IMR-90 (cell line): ENCODE measurements at places on chromosomes 5 and 9. TPM values are rescaled to one million over a fixed set of nuclear protein-coding genes. Genes with fewer than 3 reads are reported as not detected.

The SWI5 gene
- total RNA-seq = 37.5 and 38.9 TPM in 2 replicates

The MYMK gene
- not detected in 2 replicates for total RNA-seq

The CEMIP2 gene
- 58.6 and 65.2 TPM in 2 replicates for total RNA-seq

The PITX1 gene
- total RNA-seq = 10.3 and 10.4 TPM in 2 replicates

The GABRA6 gene
- not detected in 2 replicates for total RNA-seq

The ORM2 gene
- total RNA-seq = not detected in 2 replicates

The MSMP gene
- not detected in 2 replicates for total RNA-seq

The CCDC180 gene
- 0.56 and 0.90 TPM in 2 replicates for total RNA-seq

The SLCO6A1 gene
- not detected in 2 replicates for total RNA-seq

DNA sequence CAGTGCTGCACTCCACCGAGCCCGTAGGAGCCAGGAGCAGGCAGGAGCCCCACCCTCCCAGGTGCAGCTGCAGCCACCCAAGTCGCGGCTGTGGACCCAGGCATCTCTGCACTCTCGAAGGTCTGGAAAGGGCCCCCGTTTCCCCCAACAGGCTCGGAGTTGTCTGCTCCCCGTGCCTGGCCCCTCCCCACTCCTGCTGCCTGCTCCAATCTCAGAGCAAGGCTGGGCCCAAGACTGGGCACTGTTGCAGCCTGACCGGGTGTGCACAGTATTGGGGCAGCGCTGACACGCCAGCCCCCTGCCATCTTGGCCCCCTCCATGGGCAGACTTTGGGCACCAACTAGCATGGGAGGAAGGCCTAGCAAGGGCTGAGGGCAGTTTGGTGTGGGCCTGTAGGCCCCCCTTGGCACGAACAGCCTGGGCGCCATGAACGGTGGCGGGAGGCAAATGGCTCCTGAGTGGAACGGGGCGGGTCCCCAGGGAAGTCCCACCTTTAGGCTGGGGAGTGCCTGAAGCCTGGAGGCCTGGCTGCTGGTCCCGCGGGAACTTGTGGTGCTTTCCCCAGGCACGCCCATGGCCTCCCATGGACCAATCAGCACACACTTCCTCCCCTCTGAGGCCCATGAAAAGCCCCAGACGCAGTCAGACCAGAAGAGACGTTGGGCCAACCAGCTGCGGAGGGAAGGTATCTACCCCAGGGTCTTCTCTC, 60.4 kb downstream of the PSAT1 start:
- no peak for DNase-seq

DNA sequence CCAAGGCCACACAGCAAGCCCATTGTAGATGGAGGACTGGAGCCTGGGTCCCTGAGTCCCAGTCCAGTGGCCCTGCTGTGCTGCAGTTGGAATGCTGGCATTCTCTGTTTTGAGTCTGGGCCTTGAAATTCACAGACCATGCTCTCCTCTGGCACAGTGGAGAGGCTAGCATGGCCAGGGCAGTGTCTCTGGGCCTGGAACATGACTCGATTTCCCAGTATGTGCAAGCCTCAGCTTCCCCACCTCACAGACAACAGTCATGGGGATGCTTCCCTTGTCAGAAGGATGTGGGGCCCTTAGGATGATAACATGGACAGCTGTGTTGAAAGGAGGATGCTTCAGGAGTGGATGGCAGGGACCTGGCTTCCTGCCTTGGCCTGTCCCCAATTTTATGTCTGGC, 91.2 kb downstream of the AMBP start:
- DNase-seq = no peak

GRCh38 chr5:39698838-39699560, 274.2 kb upstream of the DAB2 start:
- no peak for DNase-seq

- peak; percentile 79 for DNase-seq
Observed at GRCh38 chr9:34254141-34254913, 74.7 kb downstream of the KIF24 start.

- DNase-seq = peak; percentile 46
Observed at GRCh38 chr5:173535166-173535975, 81.1 kb downstream of the BOD1 start.

- peak; percentile 13 for DNase-seq
Observed at GRCh38 chr5:98320343-98320742, 453.1 kb upstream of the RGMB start.

- peak; percentile 35 for DNase-seq
Observed at GRCh38 chr9:20728493-20729220, 44.6 kb downstream of the FOCAD start.

DNA sequence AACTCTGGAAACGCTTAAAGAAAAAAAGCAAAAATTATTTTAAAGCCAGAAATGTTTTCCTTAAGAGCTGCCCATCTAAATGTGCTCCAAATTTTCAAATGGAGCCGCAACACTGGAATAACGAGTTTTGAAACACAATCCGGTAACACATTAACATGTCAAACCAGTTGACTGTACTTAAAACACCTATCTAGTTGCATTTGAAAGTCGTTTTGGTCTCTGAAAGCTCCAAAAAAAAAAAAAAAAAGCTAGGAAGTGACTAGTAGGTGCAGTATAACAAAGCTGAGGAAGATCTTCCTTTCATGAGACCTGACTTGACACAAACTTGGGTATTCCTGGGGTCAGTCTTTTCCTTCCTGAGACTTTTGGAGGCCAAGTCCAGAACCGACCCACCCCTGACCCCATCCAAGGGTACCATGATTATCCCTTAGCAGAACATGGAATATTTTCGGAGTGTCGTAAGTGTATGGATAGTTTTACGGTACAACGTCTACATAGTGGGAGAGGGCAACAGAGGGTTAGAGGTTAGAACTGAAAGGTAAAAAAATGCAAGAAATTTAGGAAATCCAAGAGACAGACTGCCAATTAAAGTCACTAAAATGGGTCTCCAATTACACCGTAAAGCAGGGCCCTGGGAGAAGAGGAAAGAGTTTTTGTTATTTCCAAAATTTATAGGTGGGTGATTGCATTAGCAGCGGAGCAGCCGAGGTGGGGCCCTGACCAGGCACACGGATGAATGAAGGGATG, 812 bp downstream of the CETN3 start:
- no peak for DNase-seq

- no peak for DNase-seq
Observed at GRCh38 chr5:13574574-13574973, 369.9 kb downstream of the DNAH5 start.

DNA sequence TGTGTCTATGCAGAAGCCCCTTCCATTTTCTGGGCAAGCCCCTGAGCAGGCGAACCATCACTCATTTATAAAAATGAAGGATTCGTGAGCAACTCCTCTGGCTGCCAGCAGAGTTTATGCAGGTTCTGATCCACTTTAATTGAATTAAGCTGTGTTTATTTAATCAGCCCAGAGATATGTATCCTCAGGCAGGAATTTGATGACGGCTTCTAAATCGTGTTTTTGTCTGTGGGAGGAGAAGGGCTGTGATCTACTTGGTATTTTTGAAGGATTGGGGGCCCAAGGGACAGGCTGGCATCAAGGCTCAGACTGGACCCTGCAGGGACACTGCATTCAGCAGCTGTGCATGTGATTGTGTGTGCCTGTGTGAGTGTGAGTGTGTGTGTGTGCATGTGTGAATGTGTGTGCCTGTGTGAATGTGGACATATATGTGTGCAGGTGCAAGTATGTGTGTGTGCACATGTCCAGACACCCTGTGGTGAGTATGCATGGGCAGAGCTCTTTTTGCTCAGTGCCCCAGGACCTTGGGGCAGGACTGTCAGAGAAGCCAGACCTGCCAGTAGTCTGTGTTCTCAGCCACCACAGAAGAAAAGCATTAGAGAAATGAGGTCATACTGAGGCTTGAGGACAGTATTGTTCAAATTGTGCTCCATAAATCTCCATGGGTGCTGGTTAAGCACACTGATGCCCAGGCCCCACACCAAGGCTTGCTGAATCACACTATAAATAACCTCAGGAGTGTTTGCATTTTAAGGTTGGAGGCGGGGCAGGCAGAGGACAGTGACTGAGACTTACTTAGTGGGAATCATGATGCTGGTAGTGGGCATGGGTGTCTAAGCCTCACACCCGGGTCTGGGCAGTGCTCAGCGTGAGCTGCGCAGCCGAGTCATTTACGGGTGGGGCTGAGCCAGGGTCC, 164.0 kb downstream of the CARTPT start:
- peak; percentile 28 for DNase-seq
